ENCODE measurements at places on chromosomes 16 and 17.

- DNase-seq = no peak
Measured at GRCh38 chr17:76678330-76678729, 32.4 kb downstream of the MXRA7 start.

GRCh38 chr17:381516-381915, 28.9 kb upstream of the RPH3AL start:
- no peak for DNase-seq

DNA sequence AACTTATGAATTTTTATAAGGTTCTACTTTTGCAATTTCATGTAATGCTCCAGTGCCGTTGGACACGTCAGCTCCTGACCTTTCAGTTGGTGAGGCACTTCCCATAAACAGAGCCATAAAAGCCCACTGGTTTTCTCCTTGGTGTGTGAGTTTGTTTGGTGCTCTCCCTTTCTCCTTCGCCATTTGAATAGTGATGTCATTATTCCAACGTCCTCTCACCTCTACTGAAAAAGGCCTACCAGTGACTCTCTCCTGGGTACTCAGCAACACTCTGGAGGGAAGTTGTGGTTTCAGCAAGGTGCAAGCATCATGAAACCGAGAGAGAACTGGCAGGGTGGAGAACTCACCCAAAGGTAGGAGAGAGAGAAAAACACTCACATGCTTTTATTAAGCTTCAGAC, 29.6 kb upstream of the HNF1B start:
- DNase-seq = no peak

- no peak for DNase-seq
Measured at GRCh38 chr17:82212331-82213250, at the start of gene CCDC57. TSS of gene CCDC57 (minus strand) at chr17:82212842. CDS start at chr17:82201944, 10,898 bp downstream.

- DNase-seq = no peak
Measured at GRCh38 chr17:80291691-80292487, 31.2 kb downstream of the RNF213 start.

DNA sequence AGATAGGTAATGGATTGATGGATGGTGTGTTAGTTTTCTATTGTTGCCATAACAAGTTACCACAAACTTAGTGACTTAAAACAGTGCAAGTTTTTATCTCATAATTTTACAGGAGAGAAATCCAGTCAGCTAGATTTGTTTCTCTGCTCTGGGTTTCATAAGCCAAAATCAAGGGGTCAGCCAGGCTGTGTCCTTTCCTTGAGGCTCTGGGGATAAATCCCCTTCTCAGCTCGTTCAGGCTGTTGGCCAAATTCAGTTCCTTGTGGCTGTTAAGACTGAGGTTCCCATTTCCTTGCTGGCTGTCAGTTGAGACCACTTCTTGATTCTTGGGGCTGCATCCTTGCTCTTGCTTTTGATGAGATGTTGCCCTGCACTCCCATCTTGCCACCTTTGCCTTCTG, 204.9 kb upstream of the CDH13 start:
- DNase-seq = no peak

GRCh38 chr17:8960325-8961140, 5.0 kb downstream of the PIK3R5 start:
- DNase-seq = no peak

GRCh38 chr17:57388131-57388725, 131.9 kb downstream of the MSI2 start:
- no peak for DNase-seq

DNA sequence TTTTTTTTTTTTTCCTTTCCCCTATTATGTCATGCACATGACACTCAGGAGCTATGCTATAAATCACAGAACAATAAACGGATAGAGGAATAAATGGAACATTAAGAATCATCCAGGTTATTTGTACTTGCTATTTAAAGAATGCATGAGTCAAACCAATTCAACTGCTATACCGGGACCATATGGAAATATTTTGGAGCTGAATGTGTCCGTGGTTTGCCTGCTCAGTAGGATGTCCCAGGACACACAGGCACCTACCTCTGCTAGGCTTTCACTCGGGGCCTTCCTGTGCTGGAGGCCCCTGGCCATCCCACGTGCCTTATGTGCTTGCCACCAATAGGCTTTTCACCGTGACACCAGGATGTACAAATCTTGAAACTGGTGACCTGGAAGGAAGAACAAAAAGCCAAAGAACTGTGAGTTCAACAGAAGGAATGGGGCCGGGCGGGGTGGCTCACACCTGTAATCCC, 15.3 kb upstream of the SEC14L1 start:
- DNase-seq = no peak

- DNase-seq = no peak
Measured at GRCh38 chr16:49594153-49594552, 220.5 kb downstream of the C16orf78 start.

- DNase-seq = no peak
Measured at GRCh38 chr16:13923703-13924298, 3.8 kb downstream of the ERCC4 start.

GRCh38 chr17:17395885-17396284, 80.9 kb upstream of the MED9 start:
- no peak for DNase-seq

GRCh38 chr16:80938004-80938878, 68.4 kb downstream of the CMC2 start:
- DNase-seq = no peak

- no peak for DNase-seq
Measured at GRCh38 chr17:76142585-76143041, 1.6 kb upstream of the FOXJ1 start.

DNA sequence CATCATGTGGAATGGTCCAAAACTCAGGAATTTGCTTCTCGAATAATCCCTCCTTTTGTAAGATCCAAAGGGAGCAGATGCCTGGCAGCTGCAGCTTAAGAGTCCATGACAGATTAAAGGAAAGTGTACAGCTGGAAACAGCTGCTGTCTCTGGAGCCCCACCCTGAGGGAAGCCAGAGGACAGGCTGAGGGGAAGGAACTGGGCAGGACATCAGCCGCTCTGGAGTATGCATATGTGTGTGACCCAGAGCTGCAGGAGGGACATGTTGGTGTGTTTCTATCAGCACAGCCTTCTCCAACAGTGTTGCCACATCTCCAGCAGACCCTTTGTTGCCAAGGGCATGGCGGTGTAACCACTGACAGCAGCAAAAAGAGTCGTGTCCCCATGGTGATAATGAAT, 46.2 kb downstream of the CYB561 start:
- no peak for DNase-seq

DNA sequence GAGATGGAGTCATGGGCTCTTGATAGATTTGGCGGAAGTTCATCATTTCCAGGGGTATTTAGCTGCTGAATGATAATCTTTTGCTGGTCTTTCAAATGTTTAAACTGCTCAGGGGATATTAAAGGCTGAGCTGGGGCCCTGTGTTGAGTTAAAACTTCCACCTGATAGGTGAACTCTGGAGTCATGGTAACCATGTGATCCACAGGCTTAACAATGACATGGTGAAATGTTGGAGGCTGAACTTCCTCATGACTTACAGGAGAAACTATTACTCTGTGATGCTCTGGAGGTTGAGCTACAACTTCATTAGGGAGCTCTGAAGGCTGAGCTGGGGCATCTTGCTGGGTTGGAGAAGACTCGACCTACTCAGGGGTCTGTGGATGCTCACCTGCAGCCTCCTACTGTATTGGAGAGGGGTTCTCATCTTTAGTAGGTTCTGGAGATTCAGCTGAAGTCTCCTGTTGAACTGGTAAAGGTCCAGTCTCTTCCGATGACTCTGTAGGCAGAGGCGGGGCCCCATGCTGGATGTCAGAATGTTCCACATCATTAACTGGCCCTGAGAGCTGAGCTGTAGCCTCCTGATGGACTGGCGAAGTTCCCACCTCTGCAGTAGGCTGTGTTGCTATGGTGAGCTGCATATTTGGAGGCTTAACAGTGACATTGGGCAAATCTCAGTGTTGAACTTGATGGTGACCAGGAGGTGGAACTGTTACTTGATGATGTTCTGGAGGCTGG, 24.2 kb downstream of the RDM1 start:
- DNase-seq = no peak

DNA sequence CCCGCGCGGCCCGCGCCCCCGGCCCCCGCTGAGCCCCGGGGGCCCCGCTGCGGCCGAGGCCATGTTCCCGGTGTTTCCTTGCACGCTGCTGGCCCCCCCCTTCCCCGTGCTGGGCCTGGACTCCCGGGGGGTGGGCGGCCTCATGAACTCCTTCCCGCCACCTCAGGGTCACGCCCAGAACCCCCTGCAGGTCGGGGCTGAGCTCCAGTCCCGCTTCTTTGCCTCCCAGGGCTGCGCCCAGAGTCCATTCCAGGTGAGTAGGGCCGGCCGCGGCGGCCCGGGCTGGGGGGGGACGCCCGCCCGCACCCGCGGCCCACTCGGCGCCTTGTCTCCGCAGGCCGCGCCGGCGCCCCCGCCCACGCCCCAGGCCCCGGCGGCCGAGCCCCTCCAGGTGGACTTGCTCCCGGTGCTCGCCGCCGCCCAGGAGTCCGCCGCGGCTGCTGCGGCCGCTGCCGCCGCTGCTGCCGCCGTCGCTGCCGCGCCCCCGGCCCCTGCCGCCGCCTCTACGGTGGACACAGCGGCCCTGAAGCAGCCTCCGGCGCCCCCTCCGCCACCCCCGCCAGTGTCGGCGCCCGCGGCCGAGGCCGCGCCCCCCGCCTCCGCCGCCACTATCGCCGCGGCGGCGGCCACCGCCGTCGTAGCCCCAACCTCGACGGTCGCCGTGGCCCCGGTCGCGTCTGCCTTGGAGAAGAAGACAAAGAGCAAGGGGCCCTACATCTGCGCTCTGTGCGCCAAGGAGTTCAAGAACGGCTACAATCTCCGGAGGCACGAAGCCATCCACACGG, 504 bp downstream of the MAZ start:
- DNase-seq = no peak

DNA sequence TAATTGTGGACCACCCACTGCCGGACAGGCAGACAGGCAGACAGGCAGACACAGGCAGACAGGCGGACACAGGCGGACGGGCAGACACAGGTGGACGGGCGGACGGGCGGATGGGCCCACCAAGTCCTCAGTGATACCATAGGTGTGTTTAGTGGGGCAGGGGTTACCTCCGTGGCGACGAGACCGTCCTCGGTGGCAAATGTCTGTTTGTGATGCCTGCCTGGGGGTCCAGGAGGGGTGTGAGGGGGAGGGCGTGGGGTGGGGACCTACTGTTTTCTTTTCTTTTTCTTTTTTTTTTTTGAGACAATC, 76.7 kb downstream of the RTN4RL1 start:
- DNase-seq = no peak

DNA sequence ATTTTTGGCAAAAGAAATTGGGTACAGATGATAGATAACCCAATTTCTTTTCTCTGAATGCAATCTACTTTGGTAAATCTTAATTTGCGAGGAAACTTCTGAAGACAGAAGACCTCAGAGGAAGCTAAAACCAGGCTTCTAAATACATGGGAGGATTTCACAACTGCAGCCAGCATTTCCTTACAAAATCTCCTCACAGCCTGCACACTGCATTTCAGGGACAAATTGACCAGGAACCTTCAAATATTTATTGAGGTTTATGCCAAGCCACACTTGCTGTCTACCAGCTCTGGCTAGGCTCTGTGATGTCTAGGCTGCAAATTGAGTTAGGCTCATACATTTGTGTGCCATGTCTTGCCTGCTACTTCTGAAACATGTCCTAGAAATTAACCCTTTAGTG, 167.3 kb upstream of the CDH5 start:
- DNase-seq = no peak

DNA sequence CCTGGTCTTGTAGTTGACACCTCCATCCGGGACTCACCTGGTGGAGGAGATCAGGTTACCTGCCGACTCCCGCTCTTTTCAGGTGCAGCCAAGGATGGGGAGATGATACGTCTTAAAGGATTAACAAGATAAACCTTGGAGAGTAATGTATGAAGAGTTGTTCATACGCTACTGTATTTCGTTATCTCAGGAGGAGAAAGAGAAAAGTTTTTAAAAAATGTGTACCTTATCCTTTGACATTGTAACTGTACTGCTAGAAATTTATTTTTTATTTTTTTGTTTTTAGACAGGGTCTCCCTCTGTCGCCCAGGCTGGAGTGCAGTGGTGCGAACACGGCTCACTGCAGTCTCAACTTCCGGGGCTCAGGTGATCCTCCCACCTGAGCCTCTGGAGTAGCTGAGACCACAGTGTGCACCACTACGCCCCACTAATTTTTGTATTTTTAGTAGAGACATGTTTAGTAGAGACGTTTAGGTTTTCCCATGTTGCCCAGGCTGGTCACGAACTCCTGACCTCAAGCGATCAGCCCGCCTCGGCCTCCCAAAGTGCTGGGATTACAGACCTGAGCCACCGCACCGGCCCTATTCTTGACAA, 764 bp upstream of the SMURF2 start:
- no peak for DNase-seq

DNA sequence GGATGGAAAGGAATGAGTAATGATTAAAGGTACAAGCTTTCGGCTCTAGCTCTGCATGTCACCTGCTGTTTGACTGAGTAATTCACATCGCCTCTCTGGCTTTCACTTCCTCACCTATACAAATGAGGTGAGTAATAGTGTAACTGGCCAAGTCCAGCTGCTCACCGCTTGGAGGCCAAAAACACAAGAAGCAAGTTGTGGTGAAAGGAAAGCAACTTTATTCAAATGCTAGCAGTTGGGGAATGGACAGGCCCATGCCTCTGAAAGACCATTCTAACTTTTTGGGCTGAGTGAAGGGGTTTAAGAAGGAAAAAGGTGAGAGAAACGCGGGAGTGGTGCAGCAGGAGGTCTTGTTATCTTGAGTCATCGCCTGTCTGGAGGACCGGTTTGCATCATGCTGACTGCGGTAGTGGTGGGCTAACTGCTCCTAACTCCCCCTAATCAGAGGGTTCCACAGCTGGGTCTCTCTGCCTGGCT, 45.7 kb upstream of the CSNK2A2 start:
- no peak for DNase-seq

GRCh38 chr17:28810437-28810836, 32.2 kb downstream of the FAM222B start:
- no peak for DNase-seq

GRCh38 chr16:19898924-19899604, 14.4 kb upstream of the GPRC5B start:
- DNase-seq = no peak

DNA sequence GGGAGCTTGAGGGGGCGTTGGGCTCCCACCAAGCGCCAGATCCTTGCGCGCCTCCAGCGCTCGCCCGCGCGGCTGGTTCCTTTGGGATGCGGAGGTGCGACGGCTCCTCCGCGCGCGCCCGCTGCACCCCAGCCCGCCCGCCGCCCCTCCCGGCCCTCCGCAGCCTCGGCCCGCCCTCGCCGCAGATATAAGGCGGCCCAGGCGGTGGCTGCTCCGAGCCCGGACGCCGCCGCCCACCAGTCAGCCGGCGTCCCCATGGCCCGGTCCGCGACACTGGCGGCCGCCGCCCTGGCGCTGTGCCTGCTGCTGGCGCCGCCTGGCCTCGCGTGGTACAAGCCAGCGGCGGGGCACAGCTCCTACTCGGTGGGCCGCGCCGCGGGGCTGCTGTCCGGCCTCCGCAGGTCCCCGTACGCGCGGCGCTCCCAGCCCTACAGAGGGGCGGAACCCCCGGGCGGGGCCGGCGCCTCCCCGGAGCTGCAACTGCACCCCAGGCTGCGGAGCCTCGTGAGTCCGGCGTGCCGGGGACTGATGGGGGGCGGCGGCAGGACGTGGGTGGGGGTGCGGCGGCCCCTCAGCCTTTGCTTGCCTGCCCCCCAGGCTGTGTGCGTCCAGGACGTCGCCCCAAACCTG, at the start of gene NPB:
Gene NPB, plus strand, starts transcription at position 216 of the 630 bp plus-strand sequence. Its CDS starts 40 bp downstream, at position 256.
- no peak for DNase-seq
